ENCODE measurements at places on chromosomes 4 and X.

- no peak for DNase-seq
Measured at GRCh38 chr4:95204873-95205272, 343.9 kb downstream of the UNC5C start.

DNA sequence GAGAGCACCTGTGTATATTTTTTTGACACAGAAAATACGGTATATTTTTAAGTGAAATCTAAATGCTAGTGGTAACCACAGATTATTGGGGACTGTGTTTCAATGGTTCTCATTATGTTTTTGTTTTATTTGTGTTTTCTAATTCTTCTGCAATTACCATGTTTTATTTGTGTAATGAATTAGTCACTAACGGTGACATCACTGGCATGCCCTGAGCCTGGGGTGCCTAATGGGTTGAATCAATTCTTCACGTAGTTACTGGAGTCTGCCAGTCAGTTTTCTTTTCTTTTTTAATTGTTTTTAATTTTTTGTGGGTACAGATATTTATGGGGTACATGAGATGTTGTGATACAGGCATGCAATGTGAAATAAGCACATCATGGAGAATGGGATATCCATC lies 168.8 kb downstream of the RELL1 start:
- DNase-seq: no peak

DNA sequence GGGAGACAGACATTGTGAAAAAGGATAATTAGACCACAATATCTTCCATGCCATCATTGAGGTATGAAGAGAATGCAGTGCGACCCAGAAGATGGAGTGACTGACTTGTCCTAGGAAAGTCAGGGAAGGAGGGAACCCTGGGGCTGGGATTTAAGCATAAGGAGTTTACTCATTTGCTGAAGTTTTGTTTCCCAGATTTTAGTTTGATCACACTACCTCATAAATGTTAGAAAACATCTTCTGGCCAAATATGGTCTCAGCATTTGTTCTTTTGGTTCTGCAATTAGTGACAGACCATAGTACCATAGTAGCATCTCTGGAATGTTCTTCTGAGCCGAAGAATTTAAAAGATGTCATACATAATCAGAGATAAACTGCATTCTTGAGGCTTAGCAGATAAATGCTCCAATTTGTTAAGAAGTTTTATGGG lies 96.5 kb upstream of the PGRMC2 start:
- DNase-seq: no peak

DNA sequence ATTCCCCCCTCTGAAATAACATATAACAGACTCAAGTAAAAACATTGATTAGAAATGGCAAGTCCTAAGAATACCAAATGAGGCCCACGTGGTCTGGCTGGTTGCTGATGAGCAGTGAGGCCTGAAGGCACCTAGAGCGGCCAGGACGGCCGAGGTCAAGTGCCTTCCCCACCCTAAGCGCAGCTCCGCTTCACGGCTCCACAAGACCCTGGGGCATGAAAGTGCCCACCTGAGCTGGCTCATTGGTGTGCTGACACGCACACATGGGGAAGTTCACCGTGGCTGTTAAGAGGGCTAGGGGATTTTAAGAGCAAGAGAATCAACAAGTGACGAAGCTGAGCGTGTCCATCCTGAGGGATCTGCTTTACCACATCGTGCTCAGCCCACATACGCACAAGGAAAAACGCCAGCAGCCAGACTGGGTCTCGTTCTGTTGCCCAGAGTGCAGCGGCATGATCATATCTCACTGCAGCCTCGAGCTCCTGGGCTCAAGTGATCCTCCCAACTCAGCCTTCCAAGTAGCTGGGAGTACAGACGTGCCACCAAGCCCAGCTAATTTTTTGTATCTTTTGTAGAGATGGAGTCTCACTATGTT lies 22.4 kb downstream of the DCTD start:
- DNase-seq: no peak

DNA sequence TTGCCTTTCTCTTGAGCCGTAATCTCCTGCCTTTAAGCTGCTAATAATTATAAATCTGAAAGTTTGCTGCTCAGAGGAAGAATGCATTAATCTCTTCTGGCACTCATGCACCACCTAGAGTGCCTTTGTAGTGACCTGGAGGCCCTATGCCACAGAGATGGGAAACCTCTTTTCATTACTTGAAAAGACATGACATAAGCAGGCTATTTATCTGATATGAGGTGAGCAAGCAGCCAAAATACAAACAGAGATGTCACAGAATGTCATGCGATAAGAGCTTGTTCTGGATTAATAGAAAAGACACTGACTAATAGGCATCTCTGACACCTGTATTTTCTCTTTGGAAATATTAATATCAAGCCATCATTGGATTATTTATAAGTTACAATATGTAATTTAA lies 42.3 kb downstream of the GABRB1 start:
- no peak for DNase-seq

- DNase-seq: no peak
Measured at GRCh38 chrX:20382082-20382481, 115.4 kb upstream of the RPS6KA3 start.

Data from NCI-H345 (cell line).